ENCODE measurements at places on chromosomes 5 and 9. TPM values are rescaled to one million over a fixed set of nuclear protein-coding genes. Genes with fewer than 3 reads are reported as not detected.

DNA sequence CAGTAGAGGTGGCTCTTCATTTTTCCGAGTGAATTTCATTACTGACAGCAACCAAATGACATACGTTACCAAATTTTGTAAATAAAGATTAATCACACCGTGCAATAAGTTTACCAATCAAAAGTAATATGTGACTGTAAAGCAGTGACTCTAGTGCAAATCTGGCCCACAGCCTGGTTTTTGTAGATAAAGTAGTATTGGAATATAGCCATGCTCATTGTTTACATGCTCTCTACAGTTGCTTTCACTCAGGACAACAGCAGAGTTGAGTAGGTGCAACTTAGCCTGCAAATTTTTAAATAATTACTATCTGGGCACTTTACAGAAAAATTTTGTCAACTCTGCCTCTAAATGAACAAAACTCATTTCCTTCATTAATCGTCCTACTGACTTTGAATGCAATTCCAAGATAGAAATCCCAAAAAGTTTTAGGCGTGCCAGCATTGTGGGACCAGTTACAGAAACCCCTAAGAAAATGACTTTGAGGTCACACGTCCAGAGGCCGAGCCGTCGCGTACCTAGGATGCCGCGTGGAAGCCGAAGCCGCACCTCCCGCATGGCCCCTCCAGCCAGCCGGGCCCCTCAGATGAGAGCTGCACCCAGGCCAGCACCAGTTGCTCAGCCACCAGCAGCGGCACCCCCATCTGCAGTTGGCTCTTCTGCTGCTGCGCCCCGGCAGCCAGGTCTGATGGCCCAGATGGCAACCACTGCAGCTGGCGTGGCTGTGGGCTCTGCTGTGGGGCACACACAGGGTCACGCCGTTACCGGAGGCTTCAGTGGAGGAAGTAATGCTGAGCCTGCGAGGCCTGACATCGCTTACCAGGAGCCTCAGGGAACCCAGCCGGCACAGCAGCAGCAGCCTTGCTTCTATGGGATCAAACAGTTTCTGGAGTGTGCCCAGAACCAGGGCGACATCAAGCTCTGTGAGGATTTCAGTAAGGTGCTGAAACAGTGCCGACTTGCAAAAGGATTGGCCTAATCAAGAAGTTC, 180.7 kb upstream of the TLE4 start:
- DNase-seq = no peak

DNA sequence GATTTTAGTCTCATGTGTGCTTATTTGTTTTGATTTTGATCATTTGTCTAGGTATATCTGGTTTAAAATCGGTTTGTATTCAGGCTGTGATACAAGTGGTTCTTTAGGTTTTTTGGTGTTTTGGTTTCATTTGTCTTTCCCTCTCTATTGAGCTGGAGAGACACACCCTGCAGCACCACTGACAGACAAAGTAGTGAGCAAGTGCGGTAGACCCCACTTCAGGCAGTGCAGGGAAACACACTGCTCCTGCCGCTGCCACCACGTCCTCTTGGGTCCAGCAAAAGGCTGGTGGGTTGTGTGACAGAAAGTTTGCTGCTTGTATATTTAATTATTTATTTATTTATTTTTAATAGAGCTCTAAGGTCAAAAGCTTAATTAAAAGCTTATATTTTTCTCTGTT, 801.0 kb downstream of the NR2F1-AS1 start:
- no peak for DNase-seq

DNA sequence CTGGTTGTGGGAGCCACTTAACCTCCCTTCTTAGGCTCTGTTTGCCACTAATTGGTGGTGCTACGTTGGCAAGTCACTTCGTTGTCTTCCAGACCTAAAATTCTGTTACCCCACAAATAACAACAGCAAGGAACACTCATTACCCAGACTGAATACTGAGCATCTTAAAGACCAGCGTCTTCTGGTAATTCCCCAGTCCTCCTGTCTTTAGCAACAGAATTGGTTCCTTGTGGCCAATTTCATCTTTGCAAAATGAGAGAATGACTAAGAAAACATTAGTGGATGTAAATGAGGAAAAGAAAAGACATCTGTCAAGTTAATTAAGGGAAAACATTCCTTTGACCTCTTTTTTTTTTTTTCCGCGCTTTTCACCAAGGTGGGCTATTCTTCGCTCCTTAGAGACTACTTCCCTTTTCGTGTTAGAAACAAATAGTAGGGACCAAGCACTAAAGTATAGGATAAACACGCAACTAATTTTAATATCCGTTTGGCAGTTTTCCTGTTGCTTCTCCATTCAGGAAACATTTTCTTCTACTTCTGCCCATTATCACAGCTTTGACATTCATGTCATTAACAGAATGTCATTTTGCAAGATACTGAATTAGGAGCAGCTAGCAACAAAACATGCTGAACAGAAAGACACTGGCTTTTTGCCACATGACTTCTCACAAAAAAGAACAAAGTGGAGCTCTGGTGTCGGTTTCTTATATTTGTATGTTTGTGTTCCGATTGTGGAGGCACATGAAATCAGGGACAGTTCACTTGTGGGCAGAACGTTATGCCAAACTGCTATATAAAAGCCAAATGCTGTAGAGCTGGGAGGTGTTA, 154.2 kb downstream of the CD180 start:
- no peak for DNase-seq

DNA sequence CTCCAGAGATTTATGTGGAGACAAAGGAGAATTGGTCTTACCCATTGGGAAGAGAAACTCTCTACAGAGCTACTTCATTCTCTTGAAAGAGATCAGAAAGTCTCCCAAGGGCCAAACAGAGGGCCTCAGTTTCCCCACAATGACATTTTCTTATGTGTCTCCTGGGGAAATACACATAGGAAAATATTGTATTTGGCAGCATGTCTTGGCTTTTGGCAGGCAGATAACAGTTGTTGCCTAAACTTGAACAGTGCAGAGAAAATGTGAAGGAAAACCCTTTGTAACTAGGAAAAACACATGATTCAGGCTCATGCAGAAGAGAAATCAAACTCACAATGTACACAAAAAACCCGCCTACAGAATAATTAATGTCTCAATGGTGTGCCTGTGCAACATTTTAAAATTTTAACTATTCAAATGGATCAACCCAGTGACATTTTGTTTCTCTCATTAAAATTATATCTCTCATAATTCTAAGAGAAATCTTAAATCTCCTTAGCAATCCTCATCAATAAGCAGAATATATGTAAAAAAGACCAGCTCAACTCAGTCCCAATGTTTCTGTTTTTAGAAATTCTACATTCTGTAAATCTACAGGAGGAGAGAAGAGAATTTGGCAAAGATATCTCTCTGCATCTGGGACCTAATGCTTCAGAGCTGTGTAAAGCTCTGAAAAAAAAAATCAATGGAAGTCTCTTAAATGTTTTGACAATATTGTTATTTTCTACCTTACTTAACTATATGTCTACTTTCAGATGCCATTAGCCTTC, 205.1 kb downstream of the ADAMTSL1 start:
- DNase-seq = no peak

- DNase-seq = no peak
Measured at GRCh38 chr9:92974761-92975755, 27.7 kb downstream of the FGD3 start.

GRCh38 chr5:14190194-14191164, 47.3 kb downstream of the TRIO start:
- DNase-seq = peak; percentile 88

Gene DYNC2I2
- total RNA-seq = 9.0 TPM

Gene TAF11L7
- total RNA-seq = not detected
